HCT116 (cell line): ENCODE measurements at places on chromosomes 12 and 14. TPM values are rescaled to one million over a fixed set of nuclear protein-coding genes. Genes with fewer than 3 reads are reported as not detected.

GRCh38 chr12:108103517-108103916 lies 25.6 kb upstream of the WSCD2 start:
- DNase-seq = no peak
- H3K36me3 ChIP-seq = no peaks in the 10 kb centered on the region
- H3K4me1 ChIP-seq = no peaks in the 10 kb centered on the region
- no peak overlapping the region for H3K4me3 ChIP-seq
- H3K27ac ChIP-seq = no peak overlapping the region

- DNase-seq = no peak
- H3K4me3 ChIP-seq = no peak overlapping the region
- H3K27ac ChIP-seq = no peak overlapping the region
Observed at GRCh38 chr14:70884595-70885342, 22.5 kb upstream of the PCNX1 start.

DNA sequence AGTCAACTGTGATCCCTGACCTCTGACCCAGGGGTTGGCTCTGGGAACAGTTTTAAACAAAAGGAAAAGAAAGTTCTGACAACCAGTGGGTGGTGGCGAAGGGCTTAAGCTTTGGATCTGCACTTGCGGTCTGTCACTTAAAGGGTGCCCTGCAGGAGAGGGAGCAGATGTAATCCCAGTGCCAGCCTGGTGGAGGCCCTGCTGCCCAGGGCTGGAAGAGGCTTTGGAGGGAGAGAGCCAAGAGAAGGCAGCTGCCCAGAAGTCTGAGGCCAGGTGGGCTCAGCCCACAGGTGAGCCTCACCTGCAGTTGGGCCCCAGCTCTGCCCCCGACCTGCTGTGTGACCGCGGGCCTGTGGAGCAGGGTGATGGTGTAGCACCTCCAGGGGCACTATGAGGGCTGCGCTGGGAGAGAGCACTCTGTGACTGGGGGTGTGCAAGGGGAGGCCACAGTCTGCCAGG lies 19.1 kb downstream of the SH2B3 start:
- no peak for DNase-seq
- H3K27me3 ChIP-seq = no peaks in the 10 kb centered on the region
- peaks cover 4% of the 10 kb centered on the region; the same call in 1 of the 2 replicates for H3K36me3 ChIP-seq
- H3K4me1 ChIP-seq = peaks cover 31% of the 10 kb centered on the region
- no peak overlapping the region for H3K4me3 ChIP-seq

GRCh38 chr12:50453872-50454271 lies 50.9 kb upstream of the DIP2B start:
- H3K27ac ChIP-seq = no peak overlapping the region
- H3K4me1 ChIP-seq = no peaks in the 10 kb centered on the region
- no peak for DNase-seq
- no peaks in the 10 kb centered on the region for H3K27me3 ChIP-seq
- no peak overlapping the region for H3K4me3 ChIP-seq
- peaks cover 16% of the 10 kb centered on the region; the same call in 1 of the 2 replicates for H3K36me3 ChIP-seq

- no peak overlapping the region for H3K4me3 ChIP-seq
- no peaks in the 10 kb centered on the region for H3K36me3 ChIP-seq
- no peaks in the 10 kb centered on the region for H3K4me1 ChIP-seq
- H3K27me3 ChIP-seq = peaks cover 33% of the 10 kb centered on the region
- no peak overlapping the region for H3K27ac ChIP-seq
Observed at GRCh38 chr12:105721051-105721825, 390.7 kb downstream of the C12orf75 start.

GRCh38 chr12:120767071-120768024 lies 41.7 kb downstream of the ACADS start:
- H3K36me3 ChIP-seq = peaks cover 13% of the 10 kb centered on the region
- H3K4me1 ChIP-seq = no peaks in the 10 kb centered on the region
- no peak overlapping the region for H3K4me3 ChIP-seq
- no peak overlapping the region for H3K27ac ChIP-seq
- no peak for DNase-seq

DNA sequence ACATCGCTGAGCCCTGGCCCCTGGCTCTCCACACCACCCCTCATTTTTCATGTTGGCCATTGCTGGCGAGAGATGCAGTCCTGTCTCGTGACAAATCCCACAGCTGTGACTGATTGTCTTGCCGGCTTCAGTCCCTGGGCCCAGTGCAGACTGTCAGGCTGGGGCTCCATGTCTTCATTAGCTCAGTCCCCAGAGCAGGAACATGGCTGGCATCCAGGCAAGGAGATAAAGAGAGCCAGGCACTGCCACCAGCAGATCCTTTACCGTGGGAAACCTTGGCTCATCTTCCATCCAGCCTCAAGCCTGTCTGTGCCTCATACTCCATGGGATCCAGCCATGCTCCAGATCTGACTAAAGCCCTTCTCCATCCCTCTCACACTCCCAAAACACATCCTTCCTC lies 284.7 kb upstream of the FKBP4 start:
- H3K36me3 ChIP-seq = no peaks in the 10 kb centered on the region
- no peaks in the 10 kb centered on the region for H3K4me1 ChIP-seq
- H3K27me3 ChIP-seq = peaks cover 33% of the 10 kb centered on the region
- H3K4me3 ChIP-seq = no peak overlapping the region
- no peak for DNase-seq
- H3K27ac ChIP-seq = no peak overlapping the region

DNA sequence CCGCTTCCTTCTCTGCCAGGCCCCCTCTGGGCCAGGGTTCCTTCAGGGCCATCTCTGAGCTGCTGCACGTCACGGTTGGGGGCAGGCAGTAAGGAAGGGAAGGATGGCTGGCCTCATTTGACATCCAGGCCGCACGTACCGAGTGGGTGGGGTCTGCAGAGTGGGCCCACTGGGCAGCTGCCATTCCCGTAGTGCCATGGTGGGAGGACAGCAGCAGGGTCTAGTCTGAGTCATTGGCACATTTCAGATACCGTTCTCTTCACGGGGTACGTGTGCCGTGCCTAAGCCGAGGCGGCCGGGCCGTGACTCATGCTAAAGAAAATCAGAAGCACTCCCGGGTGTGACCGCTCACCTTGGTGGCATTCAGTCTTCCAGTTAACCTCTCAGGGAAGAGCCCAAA lies 43.9 kb downstream of the IL31 start:
- H3K4me3 ChIP-seq = no peak overlapping the region
- H3K36me3 ChIP-seq = peaks cover 18% of the 10 kb centered on the region
- H3K27me3 ChIP-seq = no peaks in the 10 kb centered on the region

DNA sequence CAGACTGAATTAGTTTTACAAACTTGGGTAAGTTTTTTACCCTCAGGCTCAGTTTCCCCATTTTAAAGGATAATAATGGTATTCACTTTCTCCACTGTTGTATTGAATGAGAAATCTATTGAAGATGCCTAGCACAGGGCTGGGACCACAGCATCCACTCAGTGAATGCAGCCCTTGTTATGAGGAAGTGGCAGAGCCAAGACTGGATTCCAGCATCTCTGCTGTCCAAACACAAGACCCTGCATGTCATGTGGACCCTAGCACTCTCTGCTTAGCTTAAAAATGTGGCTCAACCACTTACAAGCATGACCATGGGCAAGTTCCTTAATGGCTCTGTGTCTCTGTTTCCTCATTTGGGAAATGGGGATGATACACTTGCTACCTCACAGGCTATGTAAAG lies 24.1 kb upstream of the TRIM9 start:
- H3K36me3 ChIP-seq = no peaks in the 10 kb centered on the region
- no peaks in the 10 kb centered on the region for H3K27me3 ChIP-seq
- peaks cover 3% of the 10 kb centered on the region; the same call in 1 of the 2 replicates for H3K4me1 ChIP-seq
- H3K4me3 ChIP-seq = no peak overlapping the region

DNA sequence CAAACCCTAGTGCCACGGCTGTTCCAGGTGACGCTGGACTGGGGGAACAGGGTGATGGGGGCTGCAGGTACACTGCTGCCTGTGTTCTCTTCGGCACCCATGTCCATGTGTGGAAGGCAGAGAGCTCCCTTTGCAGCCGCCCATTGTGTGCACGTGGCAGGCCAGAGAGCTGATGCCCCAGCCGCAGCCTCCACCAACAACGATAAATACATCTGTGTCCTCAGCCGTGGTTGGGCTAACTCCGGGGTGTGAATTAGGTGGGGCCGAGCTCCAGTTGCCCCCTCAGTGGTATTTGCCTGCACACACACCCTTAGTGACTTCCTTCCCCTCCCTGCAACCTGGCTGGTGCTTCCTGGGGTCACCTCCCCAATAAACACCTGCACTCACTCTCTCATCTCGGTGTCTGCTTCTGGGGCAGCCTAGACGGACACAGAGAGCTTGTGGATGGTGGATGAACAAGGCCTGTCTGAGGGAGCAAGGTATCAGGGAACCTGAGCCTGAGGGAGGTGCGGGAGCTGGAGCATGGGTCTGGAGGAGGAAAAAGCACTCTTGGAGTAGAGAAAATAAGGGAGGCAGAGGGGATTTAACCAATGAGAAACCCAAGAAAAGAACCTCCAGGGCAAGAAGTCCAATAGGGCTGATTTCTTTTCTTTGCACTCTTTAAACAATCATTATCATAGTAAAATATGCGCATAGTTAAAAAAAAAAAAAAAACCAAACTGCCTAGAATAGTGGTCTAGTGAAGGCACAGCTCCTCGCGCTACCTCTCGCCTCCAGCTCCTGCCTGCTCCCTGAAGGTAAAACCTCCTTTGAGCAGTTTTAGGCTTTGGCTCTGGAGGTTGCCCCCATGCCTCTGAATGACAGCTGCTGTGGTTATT lies 112.6 kb downstream of the ZNF664 start:
- H3K27me3 ChIP-seq = no peaks in the 10 kb centered on the region
- H3K4me1 ChIP-seq = no peaks in the 10 kb centered on the region
- DNase-seq = no peak
- no peaks in the 10 kb centered on the region for H3K36me3 ChIP-seq
- no peak overlapping the region for H3K27ac ChIP-seq

DNA sequence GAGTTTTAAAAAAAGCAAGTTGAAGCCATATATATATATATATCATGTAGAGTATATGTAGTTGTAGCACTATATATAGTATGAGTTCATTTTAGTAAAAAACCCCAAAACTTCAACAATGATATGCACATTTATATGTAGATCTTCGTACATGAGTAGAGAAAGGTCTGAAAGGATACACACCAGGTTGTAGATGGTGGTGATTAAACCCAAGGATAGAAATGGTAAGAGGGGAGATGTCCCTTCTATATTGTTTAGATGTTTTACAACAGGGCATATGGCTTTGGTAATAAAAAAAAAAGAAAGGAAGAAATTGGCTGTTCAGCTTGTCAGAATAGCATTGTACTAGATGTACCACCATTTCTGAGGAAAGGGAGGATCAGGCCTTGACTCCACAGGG lies 31.9 kb upstream of the MED13L start:
- H3K4me1 ChIP-seq = no peaks in the 10 kb centered on the region
- H3K36me3 ChIP-seq = no peaks in the 10 kb centered on the region
- DNase-seq = no peak
- H3K27me3 ChIP-seq = no peaks in the 10 kb centered on the region
- no peak overlapping the region for H3K27ac ChIP-seq
- H3K4me3 ChIP-seq = no peak overlapping the region

DNA sequence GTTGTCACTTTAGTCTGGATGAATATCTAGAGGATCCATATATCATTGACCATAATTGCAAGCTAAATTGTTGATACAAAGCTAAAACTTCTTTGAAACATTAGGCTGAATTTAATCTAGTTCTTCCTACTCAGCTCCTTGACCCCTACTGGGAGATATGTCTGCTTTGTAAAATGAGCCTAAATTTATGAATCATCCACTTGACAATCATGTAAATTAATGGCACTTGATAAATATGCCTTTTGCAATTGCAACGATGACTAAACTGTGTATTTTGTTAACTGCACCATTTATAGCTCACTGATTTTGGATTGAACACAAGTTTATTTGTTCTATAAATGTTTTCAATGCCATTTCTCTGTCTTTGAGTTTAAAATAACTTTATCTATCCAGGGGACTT lies 1616.5 kb upstream of the FLRT2 start:
- H3K36me3 ChIP-seq = no peaks in the 10 kb centered on the region
- no peak for DNase-seq
- no peak overlapping the region for H3K27ac ChIP-seq
- H3K4me1 ChIP-seq = no peaks in the 10 kb centered on the region

DNA sequence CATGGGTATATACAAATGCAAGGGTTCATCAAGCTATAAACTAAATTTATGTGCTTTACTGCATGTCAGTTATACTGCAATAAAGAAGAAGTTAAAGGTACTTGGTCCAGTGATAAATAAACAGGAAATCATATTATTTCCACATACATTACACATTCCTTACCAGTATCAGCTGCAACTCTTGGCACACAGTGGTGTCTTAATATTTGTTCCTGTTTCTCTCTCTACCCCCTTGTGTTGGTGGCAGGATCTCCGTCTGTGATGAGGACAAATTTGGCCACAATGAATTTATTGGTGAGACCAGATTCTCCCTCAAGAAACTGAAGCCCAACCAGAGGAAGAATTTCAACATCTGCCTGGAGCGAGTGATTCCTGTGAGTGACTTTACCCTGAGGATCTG lies 19.2 kb upstream of the OAS1 start:
- no peak overlapping the region for H3K4me3 ChIP-seq
- H3K27ac ChIP-seq = no peak overlapping the region
- H3K27me3 ChIP-seq = peaks cover 67% of the 10 kb centered on the region
- no peaks in the 10 kb centered on the region for H3K36me3 ChIP-seq
- DNase-seq = no peak

GRCh38 chr14:64501411-64502171 lies 2.0 kb downstream of the ZBTB25 start:
- H3K27ac ChIP-seq = peak overlapping the region; percentile 95
- peak overlapping the region; percentile 74 for H3K4me3 ChIP-seq
- H3K36me3 ChIP-seq = peaks cover 5% of the 10 kb centered on the region; the same call in 1 of the 2 replicates
- H3K4me1 ChIP-seq = peaks cover 40% of the 10 kb centered on the region
- DNase-seq = no peak

DNA sequence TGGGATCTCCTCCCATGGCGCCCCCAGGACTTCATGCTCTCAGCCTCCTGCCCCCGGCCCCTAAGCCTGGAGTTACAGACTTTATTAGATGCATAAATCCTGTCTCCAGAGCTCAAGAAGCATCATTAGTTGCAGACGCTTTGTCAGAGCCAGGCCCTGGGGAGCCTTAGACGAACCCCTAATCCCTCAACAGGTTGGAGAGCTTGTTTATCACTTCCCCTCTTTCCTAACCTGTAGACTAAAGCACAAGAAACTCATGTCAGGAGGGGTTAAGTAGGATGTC lies 260 bp upstream of the NPFF start:
- H3K4me3 ChIP-seq = no peak overlapping the region
- peaks cover 5% of the 10 kb centered on the region; the same call in 1 of the 2 replicates for H3K36me3 ChIP-seq
- peaks cover 7% of the 10 kb centered on the region; the same call in 1 of the 2 replicates for H3K4me1 ChIP-seq
- no peak for DNase-seq
- no peak overlapping the region for H3K27ac ChIP-seq
- H3K27me3 ChIP-seq = no peaks in the 10 kb centered on the region

Gene ATP5F1B
- 1,051 TPM for total RNA-seq

Gene CHFR
- 0.39 TPM for total RNA-seq

Gene CLEC4C
- not detected for total RNA-seq

Gene MAP1LC3B2
- total RNA-seq = 4.7 TPM
